ENCODE measurements at places on chromosomes 5 and 9.

GRCh38 chr9:125617087-125617486, 89.9 kb downstream of the MAPKAP1 start:
- no peak for DNase-seq

GRCh38 chr5:136598802-136599404, 233.6 kb upstream of the TRPC7 start:
- no peak for DNase-seq

GRCh38 chr9:70007831-70008230, 35.8 kb upstream of the MAMDC2 start:
- DNase-seq = no peak

GRCh38 chr9:109953813-109954497, 174.0 kb downstream of the PALM2AKAP2 start:
- DNase-seq = no peak

Data from Jurkat, Clone E6-1 (cell line).